ENCODE measurements at places on chromosomes 5 and 9.

GRCh38 chr5:23169660-23170416 lies 316.7 kb upstream of the CDH12 start:
- no peak for DNase-seq

GRCh38 chr9:3403315-3403714 lies 122.5 kb downstream of the RFX3 start:
- no peak for DNase-seq

DNA sequence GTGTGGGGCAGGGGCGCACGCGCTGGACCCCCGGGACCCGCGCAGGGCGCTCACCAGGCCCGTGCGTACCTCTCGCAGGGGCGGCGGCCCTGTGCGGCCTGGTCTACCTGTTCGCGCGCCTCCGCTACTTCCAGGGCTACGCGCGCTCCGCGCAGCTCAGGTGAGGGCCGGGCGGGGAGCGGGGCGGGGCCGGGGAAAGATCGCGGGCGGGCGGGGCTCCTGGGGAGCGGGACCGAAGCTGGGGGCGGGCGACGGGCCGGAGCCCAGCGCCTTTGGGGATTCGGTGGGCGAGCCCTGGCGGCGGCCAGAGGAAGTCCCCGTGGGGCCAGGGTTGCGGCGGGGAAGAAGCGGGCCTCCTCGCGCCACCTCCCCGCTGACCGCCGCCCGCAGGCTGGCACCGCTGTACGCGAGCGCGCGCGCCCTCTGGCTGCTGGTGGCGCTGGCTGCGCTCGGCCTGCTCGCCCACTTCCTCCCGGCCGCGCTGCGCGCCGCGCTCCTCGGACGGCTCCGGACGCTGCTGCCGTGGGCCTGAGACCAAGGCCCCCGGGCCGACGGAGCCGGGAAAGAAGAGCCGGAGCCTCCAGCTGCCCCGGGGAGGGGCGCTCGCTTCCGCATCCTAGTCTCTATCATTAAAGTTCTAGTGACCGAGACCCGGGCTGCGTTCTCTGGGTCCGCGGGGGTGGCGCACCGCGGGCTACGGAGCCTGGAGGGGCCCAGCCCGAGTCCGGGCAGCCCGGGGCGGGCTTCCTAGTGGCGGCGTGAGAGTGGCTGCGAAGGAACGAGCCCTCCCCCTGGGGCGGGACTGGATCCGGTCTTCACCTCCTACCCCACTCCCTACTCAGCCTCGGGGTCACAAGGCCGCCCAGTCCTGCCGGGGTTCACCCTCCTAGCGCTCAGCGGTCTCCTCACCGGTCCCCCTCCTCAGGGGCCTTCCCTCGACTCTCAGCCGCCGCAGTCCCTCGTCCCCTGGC lies 2.4 kb downstream of the LTC4S start:
- peak; percentile 85 for DNase-seq

DNA sequence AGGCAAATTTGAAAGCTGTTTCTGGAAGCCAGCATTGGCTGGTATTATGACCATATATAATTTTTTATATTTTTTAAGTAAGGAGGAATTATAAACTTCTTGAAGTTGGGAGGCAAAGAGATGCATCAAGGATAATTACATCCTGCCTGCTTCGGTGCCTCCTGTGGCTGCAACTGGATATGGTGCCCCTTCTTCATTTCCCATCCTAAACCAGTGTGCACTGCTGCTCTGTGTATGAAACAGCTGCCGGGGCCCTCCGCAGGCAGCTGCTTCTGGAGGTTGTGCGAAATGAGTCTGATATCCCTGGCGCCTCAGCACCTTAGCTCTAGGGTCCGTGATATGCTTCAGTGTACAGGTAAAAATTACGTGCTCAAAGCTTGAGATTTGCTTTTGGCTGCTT lies 304.2 kb downstream of the ENC1 start:
- DNase-seq, result no peak

GRCh38 chr5:81756016-81756415 lies 5.1 kb upstream of the SSBP2 start:
- DNase-seq, result peak; percentile 48

- no peak for DNase-seq
Measured at GRCh38 chr5:67488885-67489284, 292.3 kb upstream of the CD180 start.

- peak; percentile 31 for DNase-seq
Measured at GRCh38 chr9:122051351-122052321, 41.5 kb downstream of the TTLL11 start.

- DNase-seq, result peak; percentile 75
Measured at GRCh38 chr9:69314547-69314946, 10.5 kb upstream of the ENTREP1 start.

DNA sequence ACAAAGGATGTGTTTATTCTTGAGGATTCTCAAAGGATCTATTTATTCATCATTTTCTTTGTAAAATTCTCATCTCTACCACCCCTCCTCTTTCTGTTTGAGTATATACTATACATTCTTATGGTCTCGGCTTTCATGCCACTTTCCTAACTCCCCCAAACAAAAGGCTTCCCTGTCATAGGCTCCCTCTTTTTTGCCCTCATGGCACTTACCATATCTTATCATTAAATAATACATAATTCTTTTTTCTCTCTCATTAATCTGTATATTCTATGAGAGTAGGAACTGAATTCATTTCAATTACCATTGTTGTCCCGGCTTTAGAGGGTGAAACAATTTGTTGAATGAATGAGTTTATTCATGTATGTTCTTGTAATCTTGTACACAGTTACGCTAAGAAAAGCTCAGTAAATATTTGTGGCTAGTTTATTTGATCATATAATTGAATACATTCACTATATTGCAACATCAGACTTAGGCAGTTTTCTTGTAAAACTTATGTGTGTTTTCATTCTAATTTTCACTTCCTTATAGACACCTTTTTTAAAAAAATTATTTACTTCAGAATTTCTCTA lies 254.6 kb downstream of the EDIL3 start:
- DNase-seq, result no peak

GRCh38 chr5:32678472-32678871 lies 32.6 kb upstream of the NPR3 start:
- no peak for DNase-seq

GRCh38 chr5:138177941-138178515 lies 402 bp downstream of the BRD8 start:
- peak; percentile 38 for DNase-seq

- DNase-seq, result peak; percentile 70
Measured at GRCh38 chr5:40428126-40428525, 251.6 kb upstream of the PTGER4 start.

DNA sequence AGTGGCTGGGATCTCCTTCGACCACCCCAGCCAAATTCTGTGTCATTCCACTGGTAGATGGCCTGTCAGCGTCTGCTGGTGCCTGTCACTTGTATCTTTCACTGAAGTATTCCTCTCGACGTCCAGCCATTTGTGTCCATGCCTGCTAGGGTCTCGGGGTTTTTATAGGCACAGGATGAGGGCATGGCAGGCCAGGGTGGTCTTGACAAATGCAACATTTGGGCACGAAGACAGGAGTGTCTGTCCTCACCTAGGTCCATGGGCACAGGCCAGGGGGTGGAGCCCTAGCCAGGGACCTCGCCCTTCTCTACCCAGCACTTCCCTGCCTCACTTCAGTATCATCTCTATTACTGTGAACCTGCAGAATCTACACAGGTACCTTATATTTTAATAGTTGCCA lies 2223.9 kb upstream of the ACO1 start:
- no peak for DNase-seq
